ENCODE measurements at places on chromosomes 7 and 10. TPM values are rescaled to one million over a fixed set of nuclear protein-coding genes. Genes with fewer than 3 reads are reported as not detected.

DNA sequence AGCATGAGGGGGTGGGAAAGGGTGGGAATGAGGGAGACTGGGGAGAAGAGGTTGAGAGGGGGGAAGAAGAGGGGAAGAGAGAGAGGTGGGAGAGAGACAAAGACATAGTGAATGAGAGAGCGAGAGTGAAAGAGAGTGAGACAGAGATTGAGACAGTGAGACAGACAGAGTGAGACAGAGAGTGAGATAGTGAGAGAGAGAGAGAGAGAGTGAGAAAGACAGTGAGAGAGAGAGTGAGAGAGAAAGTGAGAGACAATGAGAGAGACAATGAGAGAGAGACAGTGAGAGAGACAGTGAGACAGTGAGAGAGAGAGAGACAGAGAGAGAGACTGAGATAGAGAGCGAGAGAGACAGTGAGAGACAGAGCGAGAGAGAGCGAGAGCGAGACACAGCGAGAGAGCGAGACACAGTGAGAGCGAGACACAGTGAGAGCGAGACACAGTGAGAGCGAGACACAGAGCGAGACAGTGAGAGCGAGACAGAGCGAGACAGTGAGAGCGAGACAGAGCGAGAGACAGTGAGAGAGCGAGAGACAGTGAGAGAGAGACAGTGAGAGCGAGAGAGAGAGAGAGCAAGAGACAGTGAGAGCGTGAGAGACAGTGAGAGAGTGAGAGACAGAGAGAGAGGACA lies 10.1 kb downstream of the TMEM243 start:
- no peak for DNase-seq

DNA sequence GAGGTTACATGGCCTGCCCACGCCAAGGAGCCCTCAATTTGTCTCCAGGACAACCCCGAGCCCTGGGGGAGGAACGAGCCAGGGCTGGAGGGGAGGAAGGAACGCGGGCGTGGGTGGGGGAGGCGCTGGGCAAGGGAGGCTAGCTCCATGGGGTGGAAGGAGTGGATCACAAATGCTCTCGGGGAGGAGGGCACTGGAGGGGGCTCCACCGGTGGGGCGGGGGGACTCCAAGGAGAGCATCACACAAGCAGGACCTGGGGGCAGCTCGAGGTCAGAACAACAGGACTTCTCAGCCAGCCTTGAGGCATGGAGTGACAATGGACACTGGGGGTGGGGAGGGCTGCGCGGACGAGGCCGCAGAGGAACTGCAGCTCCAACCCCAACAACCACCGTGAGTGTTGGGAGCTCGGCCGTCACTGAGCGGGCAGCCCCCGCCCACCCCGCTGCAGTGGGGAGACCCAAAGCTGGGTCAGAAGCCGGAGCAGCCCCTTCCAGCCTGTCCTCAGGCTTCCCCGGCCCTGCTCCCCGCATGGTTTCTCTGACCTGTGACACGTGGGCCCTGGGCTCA lies 41.1 kb downstream of the STK32C start:
- no peak for DNase-seq

- peak; percentile 45 for DNase-seq
Measured at GRCh38 chr10:104309980-104310978, 28.0 kb downstream of the ITPRIP start.

Gene MBLAC1
- 3.0 TPM for total RNA-seq

Gene PPP1R9A
- total RNA-seq: 30.6 TPM

Gene ADIRF
- 155 TPM for total RNA-seq

GRCh38 chr7:91636129-91636724 lies 244.3 kb downstream of the MTERF1 start:
- no peak for DNase-seq

DNA sequence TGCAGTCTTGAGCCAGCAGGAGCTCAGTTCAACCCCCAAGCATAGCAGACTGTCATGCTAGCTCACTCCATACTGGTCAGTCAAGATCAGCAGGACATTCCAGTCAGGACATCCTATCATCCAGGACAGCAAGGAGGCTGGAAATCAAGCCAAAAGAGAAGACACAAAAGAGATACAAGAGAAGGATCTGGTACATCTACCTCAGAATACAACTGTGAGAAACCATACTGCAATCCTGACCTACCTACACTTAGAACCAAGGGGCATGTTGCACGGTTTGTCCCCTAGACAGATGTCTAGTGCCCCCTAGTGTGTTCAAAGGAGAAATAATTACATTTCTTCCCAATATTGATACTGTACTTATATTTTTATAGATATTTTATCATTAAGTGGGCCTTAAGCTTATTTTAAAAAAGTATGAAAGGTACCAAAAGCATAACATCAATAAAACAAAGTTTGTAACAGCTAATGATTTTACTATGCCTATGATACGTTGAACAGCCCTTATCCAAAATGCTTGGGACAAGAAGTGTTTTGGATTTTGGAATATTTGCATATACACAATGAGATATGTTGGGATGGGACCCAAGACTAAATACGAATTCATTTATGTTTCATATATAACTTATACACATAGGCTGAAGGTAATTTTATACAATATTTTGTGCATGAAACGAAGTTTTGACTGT lies 26.7 kb downstream of the ERCC6 start:
- DNase-seq: no peak

- no peak for DNase-seq
Measured at GRCh38 chr10:100502926-100503494, 16.7 kb downstream of the SEC31B start.

GRCh38 chr7:4024806-4025205 lies 657.3 kb upstream of the FOXK1 start:
- no peak for DNase-seq

DNA sequence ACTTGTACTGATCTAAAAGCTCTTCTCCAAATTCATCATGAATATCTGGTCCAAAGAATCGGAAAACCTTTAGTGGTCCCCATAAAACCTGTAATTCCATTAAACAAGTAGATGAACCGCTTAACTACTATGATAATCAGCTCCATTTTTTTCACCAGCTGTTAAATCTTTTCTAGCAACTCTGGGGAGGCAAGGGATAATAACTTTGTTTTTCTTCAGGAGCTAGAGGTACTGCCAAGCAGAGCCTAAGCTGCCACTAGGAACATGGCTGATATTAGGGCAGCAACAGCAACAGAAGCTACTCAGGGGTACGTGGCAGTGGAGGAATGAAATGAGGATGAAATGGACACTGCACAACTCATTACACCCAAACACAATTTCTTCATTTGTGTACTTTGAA lies 138.0 kb downstream of the SRPK2 start:
- no peak for DNase-seq

Gene NUTM2B
- total RNA-seq: 0.96 TPM

DNA sequence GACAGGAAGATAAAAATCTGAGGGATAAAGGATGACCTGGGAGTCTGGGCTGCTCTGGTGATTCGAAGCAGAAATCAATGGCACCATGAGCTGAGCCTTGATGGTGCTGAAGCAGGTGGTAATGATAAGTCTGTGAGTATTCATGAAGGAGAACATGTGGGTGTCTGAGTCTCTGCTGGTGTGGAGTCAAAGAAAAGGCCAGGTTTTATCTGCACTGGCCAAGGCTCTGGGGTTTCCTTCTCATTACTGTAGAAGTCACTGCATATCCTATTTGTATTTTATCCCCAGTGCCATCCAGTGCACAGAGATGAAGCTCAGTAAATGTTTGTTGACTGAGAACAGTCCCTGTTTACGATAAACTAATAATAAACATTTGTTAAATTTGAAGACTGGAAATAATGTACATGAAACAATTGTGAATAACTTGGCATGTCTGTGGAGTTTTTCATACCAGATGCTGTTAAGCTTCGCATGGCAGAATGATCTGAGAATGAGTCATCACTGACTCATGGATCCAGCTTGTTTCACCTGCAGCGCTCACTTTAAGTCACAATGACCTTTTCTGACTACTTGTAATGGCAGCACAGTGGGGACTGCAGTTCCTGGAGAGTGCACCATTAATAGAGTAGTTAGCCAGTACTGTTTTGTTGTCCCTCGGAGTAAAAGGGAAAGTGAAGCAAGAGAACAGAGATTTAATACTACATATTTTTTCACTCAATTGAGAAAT lies 538.5 kb downstream of the HTR7 start:
- DNase-seq: no peak

DNA sequence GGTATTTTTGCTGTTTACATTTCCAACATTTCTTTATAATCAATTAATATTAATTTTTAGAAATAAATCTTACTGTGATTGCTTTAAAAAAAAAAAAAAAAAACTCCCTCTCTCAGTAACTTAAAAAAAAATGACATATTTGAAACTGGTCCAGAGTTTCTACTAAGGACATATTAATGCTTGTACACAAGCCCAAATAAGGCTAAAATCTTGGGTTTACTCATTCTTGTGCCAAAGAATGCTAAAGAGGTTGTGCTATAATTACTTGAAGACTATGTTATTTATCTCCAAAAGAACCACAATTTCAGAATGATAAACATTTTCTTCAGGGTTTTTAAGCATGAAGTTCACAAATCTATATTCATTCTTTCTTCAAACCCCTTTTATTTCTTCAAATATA lies 39.4 kb upstream of the PHF14 start:
- DNase-seq: no peak

Gene CAMK1D
- total RNA-seq: 17.1 TPM

DNA sequence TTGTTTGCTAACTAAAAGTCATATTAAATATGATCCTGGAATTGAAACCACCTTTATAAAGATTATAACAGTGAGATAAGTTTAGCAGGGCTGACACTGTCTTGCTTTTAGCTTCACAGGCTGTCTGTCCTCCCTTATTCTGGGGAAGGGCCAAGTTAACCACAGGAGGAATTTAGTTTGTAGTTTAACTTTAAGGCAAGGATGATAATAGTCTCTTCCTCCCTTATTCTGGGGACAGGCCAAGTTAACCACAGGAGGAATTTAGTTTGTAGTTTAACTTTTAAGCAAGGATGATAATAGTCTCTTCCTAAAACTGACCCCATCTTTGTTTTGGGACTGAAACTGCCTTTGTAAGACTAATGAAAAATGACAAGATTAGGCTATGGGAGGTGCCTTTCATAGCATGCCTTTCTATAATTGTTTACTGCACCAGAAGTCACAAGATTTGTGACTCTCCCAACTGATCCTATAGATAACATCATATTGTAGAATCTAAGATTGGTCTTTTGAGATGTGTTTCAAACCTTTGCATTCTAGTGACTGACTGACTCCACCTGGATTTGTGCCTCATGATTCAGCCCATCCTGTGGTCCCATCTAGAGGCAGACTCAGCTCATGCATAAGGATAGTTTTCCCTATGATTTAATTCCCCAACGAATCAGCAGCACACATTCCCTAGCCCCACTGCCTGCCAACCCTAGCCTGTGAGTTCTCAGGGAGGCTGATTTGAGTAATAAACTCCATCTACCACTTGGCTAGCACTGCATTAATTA lies 212.0 kb downstream of the MAGI2 start:
- DNase-seq: no peak

DNA sequence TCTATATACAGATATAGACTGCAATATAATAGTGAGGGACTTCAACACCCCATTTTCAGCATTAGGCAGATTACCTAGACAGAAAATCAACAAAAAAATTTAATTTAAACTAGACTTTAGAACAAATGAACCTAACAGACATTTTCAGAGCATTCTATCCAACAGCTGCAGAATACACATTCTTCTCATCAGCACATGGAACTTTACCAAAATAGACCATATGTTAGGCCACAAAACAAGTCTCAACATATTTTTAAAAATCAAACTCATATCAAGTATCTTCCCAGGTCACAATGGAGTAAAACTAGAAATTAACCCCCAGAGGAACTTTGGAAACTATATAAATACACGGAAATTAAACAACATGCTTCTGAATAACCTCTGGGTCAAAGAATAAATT lies 169.6 kb downstream of the MTERF1 start:
- no peak for DNase-seq

Gene PON1
- 0.49 TPM for total RNA-seq

DNA sequence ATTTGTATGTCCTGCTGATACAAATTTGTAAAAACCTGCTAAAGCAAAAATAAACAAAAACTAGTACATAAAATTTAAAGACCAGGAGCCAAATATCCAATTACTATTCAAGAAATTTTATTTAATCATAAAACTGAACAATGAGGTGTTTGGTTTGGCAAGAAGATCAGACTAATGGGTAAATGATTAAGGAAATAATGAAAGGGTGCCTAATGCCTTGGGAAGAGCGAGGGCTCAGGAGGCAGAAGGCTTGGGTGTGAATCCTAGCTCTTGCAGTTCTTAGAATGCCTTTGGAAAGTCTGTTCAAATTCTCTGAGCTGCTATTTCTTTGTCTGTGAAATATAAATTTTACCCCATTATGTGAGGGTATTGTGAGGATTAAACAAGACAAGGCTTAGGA lies 32.4 kb downstream of the NAPEPLD start:
- no peak for DNase-seq

GRCh38 chr7:20438694-20439376 lies 108.1 kb downstream of the ITGB8 start:
- DNase-seq: no peak

Data from upper lobe of right lung (tissue), 1 donor.